Smooth muscle cell of the brain vasculature (primary cell): ENCODE measurements at places on chromosomes 5 and 9.
A peak's percentile ranks its signal among the peaks of the same experiment; 100 is the strongest.

DNA sequence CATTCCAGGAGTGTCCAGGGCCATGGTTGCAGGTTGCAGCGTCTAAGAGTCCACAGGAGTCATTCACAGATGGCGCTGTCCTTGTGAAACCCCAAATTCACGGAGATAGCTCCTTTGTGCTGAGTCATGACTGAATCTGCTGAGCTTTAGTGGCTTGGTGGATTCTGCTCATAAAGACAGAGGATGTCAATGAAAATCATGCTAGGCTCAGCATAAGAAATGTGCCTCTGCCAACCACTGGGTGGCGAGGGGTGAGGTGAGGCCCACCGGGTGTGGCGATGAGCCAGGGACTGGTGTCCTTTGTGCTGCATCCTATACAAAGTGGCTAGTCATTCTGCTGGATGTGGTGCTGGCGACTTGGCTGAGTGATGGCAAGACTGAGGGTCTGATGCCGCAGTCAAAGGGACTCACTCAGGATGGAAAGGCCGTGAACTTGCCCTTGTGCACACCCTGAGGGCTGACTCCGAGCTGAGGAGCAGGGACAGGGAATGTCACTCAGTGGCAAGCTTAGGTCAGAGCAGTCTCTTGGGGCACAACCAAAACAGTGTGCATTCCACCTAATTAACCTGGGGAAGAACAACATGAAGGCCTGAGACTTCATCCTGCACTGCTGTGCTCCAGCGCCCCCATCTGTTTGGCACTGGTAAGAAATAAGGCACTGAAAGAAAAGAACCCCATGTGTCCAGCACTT lies 71.5 kb downstream of the DAP start:
- no peak for DNase-seq

DNA sequence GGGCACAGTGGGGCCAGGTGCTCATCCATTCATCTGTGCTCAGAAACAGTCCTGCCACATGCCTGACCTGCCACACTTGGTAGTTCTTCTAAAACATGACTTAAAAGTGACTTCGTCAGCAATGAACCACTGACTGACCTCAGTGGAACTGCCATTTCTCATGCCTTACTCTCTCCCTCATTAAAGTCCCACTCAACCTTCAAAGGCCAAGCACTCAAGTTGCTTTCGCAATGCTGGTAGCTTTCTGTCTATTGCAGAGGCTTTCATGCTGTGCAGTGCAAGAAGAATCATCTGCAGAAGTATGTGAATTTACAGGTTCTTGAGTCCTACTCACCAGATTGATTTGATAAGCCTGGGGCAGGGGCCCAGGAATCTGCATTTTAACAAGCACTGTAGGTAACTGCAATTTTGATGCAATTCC lies 23.9 kb downstream of the B4GALT1 start:
- DNase-seq = no peak

DNA sequence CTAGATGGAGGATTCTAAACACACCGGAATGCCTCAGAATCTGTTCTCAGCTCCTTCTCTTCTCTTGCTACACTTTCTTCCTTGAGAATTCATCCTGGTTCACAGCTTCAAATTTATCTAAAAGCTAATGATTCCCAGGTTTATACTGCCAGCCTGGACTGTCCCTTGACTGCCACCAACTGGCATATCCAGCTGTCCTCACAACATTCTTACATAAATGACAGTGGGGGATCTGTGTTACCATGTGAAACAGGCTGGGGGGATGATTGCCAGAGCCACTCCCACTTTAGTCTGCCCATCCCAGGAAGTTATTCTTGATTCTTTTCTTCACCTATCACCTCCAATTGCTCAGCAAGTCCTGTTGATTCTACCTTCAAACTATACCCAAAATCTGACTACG lies 27.2 kb upstream of the ZFR start:
- no peak for DNase-seq

- no peak for DNase-seq
These were observed 17.2 kb downstream of the FBXW11 start for GRCh38 chr5:171989276-171989675.

GRCh38 chr9:93187574-93187973 lies 3.6 kb downstream of the WNK2 start:
- no peak for DNase-seq

DNA sequence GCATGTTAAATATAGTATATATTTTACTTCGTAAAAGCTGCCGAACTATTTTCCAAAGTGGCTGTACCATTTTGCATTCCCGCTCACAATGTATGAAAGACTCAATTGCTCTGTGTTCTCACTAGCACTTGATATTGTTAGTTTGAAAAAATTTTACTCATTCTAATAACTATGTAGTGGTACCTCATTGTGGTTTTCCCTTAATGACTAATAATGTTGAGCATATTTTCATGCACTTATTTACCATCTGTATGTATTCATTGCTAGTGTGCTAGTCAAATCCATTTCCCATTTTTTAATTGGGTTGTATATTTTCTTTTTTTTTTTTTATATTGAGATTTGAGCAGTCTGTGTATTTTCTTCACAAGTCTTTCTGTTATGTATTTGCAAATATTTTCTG lies 58.4 kb downstream of the RANBP17 start:
- no peak for DNase-seq

- no peak for DNase-seq
These were observed 306.4 kb upstream of the PANK3 start for GRCh38 chr5:168885324-168886120.

DNA sequence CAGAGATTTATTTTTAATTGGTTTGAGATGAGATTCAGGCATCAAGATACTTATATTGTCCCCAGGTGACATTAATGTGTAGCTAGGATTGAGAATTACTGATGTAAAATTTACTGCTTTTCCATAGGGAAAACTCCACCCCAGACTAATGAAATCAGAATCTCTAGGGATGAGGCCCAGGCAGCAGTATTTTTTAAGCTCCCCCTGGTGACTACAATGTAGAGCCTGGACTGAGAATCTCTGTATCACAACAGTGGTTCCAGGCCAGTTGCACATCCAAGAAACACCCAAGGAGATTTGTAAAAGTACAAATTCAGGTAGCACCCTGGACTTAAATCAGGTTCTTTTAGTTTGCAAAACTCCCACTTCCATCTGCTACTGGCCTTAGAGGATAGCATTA lies 185.7 kb downstream of the MARCHF11 start:
- DNase-seq = no peak

DNA sequence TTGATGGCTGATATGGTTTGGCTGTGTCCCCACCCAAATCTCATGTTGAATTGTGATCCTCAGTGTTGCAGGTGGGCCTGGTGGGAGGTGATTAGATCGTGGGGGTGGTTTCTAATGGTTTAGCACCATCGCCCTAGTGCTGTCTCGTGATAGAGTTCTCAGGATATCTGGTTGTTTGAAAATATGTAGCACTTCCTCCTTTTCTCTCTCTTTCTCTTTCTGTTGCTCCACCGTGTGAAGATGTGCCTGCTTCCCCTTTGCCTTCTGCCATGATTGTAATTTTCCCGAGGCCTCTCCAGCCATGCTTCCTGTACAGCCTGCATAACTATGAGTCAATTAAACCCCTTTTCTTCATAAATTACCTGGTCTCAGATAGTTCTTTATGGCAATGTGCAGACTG lies 111.6 kb downstream of the SREK1 start:
- DNase-seq = no peak

- no peak for DNase-seq
These were observed 1146.2 kb downstream of the CDH9 start for GRCh38 chr5:25892211-25892610.

DNA sequence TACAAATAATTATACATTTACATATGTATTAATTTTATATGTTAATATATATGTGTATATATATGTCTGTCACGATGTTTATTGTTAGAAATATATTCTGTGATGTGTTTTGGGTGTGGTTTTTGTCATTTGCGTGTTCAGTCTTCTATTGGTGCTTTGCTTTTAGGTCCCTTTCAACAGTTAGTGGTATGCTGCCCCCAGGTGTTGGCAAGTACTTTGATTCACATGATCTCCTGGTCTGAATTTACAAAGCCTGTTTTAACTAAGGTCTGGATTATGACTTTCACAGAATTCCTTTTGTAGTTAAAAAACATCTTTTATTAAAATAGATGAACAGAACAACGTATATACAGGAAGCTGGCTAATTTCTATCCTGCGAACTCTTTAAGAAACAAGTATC lies 271.5 kb downstream of the CCDC171 start:
- DNase-seq = peak; percentile 35

- DNase-seq = no peak
These were observed 4.1 kb upstream of the PRDM12 start for GRCh38 chr9:130660326-130660682.

DNA sequence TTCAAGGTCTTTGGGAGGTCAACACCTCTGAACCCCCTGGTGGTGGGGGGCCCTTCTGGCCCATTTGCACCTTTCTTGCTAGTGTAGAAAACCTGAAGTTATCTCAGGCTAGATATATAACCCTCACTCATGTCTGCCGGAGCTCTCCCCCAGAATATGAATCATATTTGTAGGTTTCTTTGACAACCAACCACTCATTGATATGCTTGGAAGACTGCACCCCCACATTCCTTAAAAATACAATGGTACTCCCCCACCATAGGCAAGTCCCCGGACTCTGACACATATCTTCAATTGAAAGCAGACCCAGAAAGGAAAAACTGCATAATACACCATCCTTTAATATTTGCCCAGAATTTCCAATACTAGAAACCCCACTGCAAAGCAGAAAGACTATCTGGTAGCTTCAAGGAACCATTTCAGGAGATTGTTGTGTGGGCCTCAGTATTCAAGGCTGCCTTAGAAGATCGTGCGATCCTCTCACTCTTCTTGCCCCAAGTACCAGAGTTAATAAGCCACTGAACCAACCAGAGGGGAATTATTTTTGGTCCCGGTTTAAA lies 978 bp upstream of the UBE2B start:
- no peak for DNase-seq

- DNase-seq = no peak
These were observed 89.7 kb downstream of the DROSHA start for GRCh38 chr5:31442058-31442745.

DNA sequence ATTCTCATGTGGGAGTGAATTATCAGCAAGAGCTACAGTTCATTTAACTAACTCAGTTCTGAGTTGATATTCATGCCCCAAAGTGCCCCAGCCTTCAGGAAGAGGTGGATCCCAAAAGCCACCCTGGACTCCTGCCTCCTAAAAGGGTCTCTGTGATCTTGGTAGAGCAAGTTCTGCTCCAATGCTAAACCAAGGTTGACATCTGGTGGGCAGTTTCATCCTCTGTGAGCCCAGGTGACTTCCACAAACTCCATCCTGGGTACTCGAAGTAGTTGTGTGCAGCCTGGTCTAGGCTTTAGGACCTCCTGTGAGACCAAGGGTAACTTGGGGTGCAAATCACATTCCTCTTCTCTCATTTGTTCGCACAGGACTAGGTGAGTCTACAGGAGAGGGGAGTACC lies 816.8 kb downstream of the MTRR start:
- DNase-seq = no peak

DNA sequence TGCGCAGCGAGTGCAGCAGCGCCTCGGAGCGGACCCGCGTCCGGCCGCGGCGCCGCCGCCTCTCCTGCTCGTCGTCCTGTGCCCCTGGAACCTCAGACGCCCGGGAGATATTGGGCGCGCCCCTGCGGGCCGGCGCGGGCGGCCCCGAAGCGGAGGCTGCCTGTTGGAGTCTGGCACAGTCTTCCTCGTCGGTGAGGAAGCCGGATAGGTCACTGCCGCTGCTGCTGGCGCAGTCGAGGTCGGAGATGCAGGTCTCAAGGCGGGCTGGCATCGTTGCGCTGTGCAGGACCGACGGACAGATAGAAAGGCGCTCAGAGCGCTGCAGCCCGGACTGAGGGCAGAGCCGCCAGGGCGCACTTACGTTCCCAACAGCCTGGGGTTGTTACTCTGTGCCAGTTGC lies 344 bp downstream of the NEUROG1 start:
- DNase-seq = no peak

DNA sequence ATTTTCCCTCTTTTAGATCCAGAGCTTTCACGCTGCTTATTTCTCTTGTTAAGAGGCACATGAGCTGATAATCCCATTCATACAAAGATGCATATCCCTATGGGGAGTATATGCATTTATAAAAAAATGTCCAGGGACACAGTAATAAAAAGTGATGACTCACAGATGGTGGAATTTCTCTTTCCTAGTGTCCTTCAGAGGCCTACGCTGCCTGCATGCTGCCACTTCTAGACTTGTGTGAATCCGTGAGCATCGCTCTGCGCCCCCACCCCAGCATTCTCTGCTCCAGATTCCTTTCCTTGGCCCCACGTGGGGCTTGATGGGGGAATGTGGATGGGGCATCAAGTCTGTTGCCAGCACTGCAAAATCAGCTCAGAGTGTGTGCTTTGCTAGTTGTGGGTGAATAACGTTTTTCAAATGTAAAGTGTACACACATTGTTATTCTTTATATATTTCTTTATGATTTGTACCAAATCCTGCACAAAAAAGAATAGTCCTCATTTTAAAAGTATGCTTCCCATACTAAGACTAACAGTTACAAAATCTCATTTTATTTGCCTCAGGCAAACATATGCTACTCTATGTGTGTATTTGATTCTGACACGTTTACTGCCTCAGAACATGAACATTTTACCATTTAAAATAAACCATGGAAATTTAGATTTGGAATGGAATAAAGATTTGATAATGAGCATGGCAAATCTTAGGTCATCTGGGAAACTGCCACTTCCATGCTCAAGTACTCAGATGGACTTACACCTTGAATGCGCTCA lies 22.4 kb upstream of the RASGRF2 start:
- DNase-seq = no peak

DNA sequence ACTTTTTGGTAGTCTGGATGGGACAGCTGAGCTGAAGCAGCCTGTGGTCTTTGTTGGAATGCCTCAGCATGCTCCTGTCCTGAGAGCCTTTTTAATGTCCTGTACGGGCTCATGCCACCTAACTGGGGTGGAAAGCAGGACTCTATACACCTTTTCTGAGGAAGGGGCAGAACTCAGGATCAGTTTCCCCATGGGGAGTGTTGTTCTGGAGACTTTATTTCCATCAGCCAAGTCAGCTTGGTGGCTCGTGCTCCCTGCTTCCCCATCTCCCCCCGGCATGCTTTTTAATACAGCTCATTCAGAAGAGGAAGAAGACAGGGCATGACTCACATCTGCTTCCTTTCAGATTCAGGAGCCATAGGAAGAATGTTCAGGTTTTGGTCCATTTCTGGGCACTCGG lies 5.1 kb upstream of the SEPTIN8 start:
- no peak for DNase-seq

DNA sequence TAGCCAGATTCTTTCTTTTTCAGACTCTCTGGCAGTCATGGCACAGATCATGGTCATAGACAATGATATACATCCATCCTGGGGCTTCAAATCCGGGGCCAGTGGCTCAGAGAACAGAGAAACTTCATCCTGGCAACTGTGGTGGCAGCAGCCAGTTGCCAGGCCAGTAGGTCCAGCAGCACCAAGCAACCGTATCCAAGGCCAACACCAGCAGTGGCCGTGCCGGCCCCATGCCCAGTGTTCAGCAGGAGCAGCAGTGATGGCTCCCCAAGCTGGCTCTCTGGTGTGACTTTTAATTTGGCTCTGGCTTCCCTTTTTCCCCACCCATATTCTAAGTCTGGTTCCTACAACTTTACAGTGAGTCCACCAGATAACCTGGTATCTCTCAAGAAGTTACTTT lies 300.5 kb downstream of the DEPDC1B start:
- no peak for DNase-seq

- DNase-seq = no peak
These were observed 10.5 kb downstream of the LURAP1L start for GRCh38 chr9:12785260-12785770.
